Thoracic aorta (tissue), 2 donors: ENCODE measurements at places on chromosomes 7 and 10.

DNA sequence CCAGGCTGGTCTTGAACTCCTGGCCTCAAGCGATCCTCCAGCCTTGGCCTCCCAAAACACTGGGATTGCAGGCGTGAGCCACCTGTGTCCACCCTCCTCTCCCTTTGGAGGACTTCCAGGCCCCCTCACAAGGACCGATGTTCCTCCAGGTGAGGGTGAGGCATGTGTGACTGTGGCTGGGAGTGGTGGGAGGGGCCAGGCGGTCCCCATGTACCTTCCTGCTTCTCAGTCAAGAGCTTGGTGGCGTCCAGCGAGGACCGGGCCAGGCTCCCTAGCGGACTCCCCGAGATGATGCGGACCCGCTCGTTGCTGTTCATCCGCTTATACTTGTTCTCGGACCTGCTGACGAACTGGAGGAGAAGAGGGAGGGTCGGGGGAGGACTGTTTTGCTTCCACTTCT is 70.9 kb upstream of the GNA12 start:
- H3K4me1 ChIP-seq = no peaks in the 10 kb centered on the region
- H3K27ac ChIP-seq = no peak overlapping the region
- no peak for DNase-seq
- H3K27me3 ChIP-seq = no peaks in the 10 kb centered on the region
- no peaks in the 10 kb centered on the region for H3K36me3 ChIP-seq

DNA sequence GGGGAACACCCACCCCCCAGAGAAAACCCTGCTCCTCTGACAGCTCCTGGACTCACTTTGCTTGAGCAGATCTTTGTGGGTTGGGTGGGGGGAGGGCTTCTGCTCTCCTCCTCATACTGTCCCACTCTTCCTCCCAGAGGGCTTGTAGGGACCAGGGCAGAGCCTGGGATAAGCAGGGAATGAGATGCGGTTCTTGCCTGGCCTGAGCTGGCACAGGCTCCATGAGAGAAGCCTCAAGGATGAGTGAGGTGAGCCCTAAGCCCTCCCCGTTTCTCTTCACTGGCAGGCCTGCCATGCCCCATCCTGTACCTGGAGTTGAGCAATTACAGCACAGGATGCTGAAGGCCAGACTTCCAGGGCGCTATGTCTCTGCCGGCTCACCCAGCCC is 134.7 kb downstream of the ADAM12 start:
- H3K4me3 ChIP-seq = no peak overlapping the region
- no peak for DNase-seq
- no peaks in the 10 kb centered on the region for H3K27me3 ChIP-seq
- no peaks in the 10 kb centered on the region for H3K4me1 ChIP-seq
- H3K27ac ChIP-seq = no peak overlapping the region

GRCh38 chr7:36861656-36862055 is 137.4 kb upstream of the AOAH start:
- no peak overlapping the region for H3K4me3 ChIP-seq
- H3K27me3 ChIP-seq = no peaks in the 10 kb centered on the region
- no peaks in the 10 kb centered on the region for H3K36me3 ChIP-seq

DNA sequence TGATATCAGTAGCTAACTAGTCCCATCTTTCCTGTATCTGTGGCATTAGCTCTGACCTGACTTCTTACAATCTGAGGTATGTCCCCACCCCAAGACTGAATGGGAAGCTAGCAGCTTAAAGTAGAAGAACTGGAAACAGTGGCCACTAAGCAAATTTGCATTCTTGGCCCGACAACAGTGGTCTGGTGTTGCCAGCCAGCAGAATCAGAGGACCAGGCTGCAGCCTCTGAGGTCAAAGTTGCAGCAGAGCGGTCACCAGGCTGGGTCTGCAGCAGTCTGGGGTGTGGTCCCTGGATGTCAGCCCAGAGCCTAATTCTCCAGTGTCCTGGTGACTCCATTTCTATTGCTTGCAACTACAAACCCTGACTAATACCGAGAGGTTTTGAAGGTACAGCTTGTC is 26.3 kb downstream of the FAM107B start:
- H3K36me3 ChIP-seq = no peaks in the 10 kb centered on the region
- no peak for DNase-seq
- H3K27ac ChIP-seq = peak overlapping the region; percentile 89
- H3K4me1 ChIP-seq = peaks cover 52% of the 10 kb centered on the region
- H3K27me3 ChIP-seq = no peaks in the 10 kb centered on the region
- H3K4me3 ChIP-seq = no peak overlapping the region

- peaks cover 44% of the 10 kb centered on the region for H3K36me3 ChIP-seq
- DNase-seq = no peak
- no peak overlapping the region for H3K4me3 ChIP-seq
Observed at GRCh38 chr7:128755075-128755818, 16.1 kb downstream of the CALU start.
